Effector memory CD8-positive, alpha-beta T cell (primary cell): ENCODE measurements at places on chromosomes 16 and 17.

DNA sequence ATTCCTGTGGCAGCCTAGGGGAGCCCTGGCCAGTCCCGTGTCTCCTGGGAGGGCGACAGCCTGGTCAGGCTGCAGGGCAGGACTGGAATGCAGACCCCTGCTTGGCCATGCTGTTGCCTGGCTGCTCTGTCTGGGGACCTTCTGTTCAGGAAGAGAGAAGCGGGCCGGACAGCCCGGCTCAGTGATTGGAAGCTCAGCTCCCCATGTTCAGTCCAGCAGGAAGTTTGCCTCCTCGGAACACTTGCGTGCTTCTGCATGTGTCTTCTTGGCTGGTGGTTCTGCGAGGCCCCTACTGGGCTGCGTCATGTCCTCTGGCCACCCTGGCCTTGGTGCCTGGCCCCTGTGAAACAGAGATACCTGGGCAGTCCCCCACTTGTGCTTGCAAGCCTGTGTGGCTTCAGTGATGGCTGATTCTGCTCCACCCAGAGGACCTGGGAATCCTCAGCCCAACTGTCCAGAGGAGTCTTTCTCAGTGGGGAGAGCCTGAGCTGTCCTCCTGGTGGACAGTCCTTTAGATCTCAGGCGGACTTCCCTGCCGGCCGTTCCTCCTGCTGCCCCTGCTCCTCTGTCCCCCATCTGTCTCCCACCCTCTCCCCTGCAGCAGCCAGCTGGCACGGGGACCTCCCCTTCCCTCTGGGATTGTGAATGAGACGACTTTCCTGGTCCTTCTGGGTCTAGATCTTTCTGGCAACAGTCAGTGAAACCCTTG, 279.5 kb downstream of the SEC14L1 start:
- H3K36me3 ChIP-seq: peaks cover 16% of the 10 kb centered on the region
- peaks cover 49% of the 10 kb centered on the region for H3K4me1 ChIP-seq
- peak overlapping the region; percentile 90 for H3K27ac ChIP-seq
- H3K4me3 ChIP-seq: peak overlapping the region; percentile 73
- H3K27me3 ChIP-seq: no peaks in the 10 kb centered on the region
- no peak for DNase-seq

DNA sequence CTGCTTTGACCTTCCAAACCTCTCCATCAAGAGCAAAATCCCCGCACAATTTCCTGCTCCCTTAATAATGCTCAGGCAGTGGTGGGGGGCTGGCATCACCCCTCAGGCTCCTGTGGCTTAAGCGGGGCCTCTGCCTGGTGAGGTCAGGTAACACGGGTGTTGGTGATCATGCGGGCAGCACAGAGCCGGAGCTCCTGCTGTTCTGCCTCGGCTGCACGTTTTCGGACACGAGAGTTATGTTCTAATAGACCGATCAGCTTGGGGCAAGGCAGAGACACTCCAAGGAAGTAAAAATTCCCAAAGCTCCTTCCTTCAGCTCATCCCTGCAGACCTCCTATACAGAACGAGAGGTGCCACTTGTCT, 6.0 kb downstream of the NARF start:
- H3K4me3 ChIP-seq: no peak overlapping the region
- H3K27me3 ChIP-seq: no peaks in the 10 kb centered on the region
- H3K4me1 ChIP-seq: peaks cover 24% of the 10 kb centered on the region
- H3K36me3 ChIP-seq: peaks cover 84% of the 10 kb centered on the region
- peak overlapping the region; percentile 31 for H3K27ac ChIP-seq
- no peak for DNase-seq

GRCh38 chr16:81657224-81657623, 121.9 kb upstream of the PLCG2 start:
- H3K27me3 ChIP-seq: no peaks in the 10 kb centered on the region
- H3K4me3 ChIP-seq: no peak overlapping the region
- H3K27ac ChIP-seq: no peak overlapping the region

DNA sequence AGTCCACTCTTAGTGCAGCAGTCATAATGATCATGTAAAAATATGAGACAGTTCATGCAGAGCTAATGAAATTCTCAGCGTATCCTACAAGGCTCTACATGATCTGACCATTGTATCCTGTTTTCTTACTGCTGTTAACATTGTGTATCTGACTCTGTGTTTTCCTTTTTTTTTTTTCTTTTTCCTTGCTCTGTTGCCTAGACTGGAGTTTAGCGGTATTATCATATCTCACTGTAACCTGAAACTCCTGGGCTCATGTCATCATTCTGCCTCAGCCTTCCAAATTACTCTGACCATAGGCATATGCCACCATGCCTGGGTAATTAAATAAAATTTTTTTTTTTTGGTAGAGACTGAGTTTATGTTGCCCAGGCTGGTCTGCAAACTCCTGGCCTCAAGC, 12.1 kb downstream of the DUS2 start:
- H3K27ac ChIP-seq: no peak overlapping the region
- DNase-seq: no peak
- H3K27me3 ChIP-seq: no peaks in the 10 kb centered on the region
- H3K4me1 ChIP-seq: peaks cover 21% of the 10 kb centered on the region
- peaks cover 7% of the 10 kb centered on the region for H3K36me3 ChIP-seq

DNA sequence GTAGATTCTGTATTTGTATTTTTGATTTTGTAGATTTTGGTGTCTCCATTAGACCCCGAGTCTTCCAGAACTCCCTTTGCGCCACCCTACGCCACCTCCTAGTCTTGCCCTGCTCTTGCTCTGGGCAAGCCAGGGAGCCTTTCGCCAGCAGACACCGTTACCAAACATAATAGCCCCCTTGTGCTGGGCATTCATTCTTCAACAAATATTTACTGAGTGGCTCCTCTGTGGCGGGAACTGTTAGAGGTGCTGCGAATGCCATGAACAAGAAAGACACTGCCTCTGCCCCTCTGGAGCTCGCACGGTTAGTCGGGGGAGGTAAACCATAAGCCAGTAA, 841 bp upstream of the GPT2 start:
- peaks cover 32% of the 10 kb centered on the region for H3K27me3 ChIP-seq
- no peaks in the 10 kb centered on the region for H3K36me3 ChIP-seq
- peak overlapping the region; percentile 78 for H3K4me3 ChIP-seq
- DNase-seq: no peak

GRCh38 chr16:50708373-50709060, 15.1 kb downstream of the NOD2 start:
- H3K36me3 ChIP-seq: peaks cover 6% of the 10 kb centered on the region
- peaks cover 12% of the 10 kb centered on the region for H3K4me1 ChIP-seq
- DNase-seq: no peak

GRCh38 chr16:74304164-74304834, 7.7 kb downstream of the PSMD7 start:
- H3K36me3 ChIP-seq: peaks cover 70% of the 10 kb centered on the region
- no peaks in the 10 kb centered on the region for H3K27me3 ChIP-seq
- no peak for DNase-seq
- peaks cover 3% of the 10 kb centered on the region for H3K4me1 ChIP-seq

DNA sequence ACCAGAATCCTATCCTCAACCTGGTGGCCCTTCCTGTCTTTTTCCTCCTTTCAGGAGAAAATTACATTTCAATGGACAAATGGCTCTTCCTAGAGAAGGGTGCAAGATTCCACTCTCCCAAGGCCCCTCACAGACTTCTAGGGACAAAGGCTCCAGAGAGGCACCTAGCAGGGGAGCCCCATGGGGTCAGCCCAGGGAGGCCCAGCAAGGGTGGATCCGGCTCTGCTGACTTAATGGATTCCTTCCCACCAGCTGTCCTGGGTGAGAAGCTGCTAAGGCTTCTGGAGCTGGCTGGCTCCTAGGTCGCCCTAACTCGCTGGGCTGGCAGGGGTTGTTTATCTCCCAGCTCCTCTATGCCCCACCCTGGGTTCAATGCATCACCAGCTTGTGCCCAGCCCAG, 152.4 kb downstream of the ZNF423 start:
- H3K4me1 ChIP-seq: no peaks in the 10 kb centered on the region
- peaks cover 36% of the 10 kb centered on the region for H3K27me3 ChIP-seq
- no peaks in the 10 kb centered on the region for H3K36me3 ChIP-seq
- H3K4me3 ChIP-seq: no peak overlapping the region
- DNase-seq: no peak

- no peaks in the 10 kb centered on the region for H3K36me3 ChIP-seq
- no peak for DNase-seq
- no peaks in the 10 kb centered on the region for H3K27me3 ChIP-seq
- no peak overlapping the region for H3K4me3 ChIP-seq
These were observed 503.9 kb downstream of the CDH11 start for GRCh38 chr16:64617836-64618476.

GRCh38 chr17:56131431-56131830, 21.8 kb upstream of the ANKFN1 start:
- H3K27me3 ChIP-seq: peaks cover 16% of the 10 kb centered on the region
- no peak for DNase-seq
- H3K27ac ChIP-seq: no peak overlapping the region

- no peaks in the 10 kb centered on the region for H3K4me1 ChIP-seq
- H3K27me3 ChIP-seq: no peaks in the 10 kb centered on the region
- DNase-seq: no peak
- peaks cover 25% of the 10 kb centered on the region for H3K36me3 ChIP-seq
These were observed 17.5 kb downstream of the MYBBP1A start for GRCh38 chr17:4537451-4538235.

GRCh38 chr16:67734731-67735201, 15.7 kb upstream of the GFOD2 start:
- no peaks in the 10 kb centered on the region for H3K4me1 ChIP-seq
- no peak for DNase-seq
- no peaks in the 10 kb centered on the region for H3K27me3 ChIP-seq
- H3K4me3 ChIP-seq: no peak overlapping the region
- peaks cover 14% of the 10 kb centered on the region for H3K36me3 ChIP-seq

GRCh38 chr17:47717979-47718621, 14.9 kb upstream of the TBX21 start:
- peak overlapping the region; percentile 78 for H3K4me3 ChIP-seq
- H3K36me3 ChIP-seq: peaks cover 14% of the 10 kb centered on the region
- no peaks in the 10 kb centered on the region for H3K27me3 ChIP-seq
- peaks cover 89% of the 10 kb centered on the region for H3K4me1 ChIP-seq
- DNase-seq: no peak

GRCh38 chr16:9976601-9977000, 205.6 kb downstream of the GRIN2A start:
- H3K4me1 ChIP-seq: no peaks in the 10 kb centered on the region
- DNase-seq: no peak
- H3K27ac ChIP-seq: no peak overlapping the region
